Fibroblast of skin of left biceps (primary cell): ENCODE measurements at places on chromosomes 1 and 21.

- no peak for DNase-seq
Measured at GRCh38 chr1:248111157-248111556, 16.2 kb downstream of the OR2L13 start.

GRCh38 chr1:41241749-41242341, at the start of gene SCMH1:
TSS of gene SCMH1 (minus strand) at chr1:41242306. CDS start at chr1:41186133, 56,173 bp downstream.
- DNase-seq: no peak

DNA sequence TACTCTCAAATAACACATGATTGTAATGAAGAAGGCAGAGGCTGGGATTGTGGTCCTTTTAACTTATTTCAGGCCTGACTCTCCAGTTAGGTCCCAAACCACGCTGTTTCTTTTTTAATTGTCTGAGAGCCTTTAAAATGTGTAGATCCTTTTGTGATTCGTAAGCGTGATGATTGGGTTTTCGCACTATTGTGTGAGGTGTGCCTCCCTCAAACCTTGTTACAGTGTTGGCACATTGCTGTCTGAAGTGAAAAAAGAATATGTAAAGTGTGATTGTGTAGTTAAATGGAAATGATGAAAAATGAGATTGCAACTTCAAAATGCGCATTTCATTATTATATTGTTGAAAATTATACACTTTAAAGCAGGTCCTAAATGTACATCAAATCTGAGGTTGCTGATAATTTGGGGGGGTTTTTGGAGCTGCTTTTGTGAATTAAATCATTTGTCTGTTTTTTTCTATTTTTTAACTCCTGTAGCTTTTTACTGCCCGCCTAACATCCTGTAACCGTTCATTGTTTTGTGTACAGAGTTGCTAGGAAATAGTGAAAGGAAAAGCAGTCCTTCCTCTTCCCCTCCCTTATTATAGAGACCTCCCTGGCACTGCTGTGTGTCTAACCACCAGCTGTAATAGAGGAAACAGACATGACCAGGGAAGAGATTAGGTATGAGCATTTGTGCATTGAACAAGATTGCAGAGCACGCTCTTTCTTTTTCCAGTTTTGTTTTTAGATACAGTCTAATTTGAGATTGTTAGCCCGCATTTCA, 43.3 kb downstream of the IARS2 start:
- DNase-seq: no peak

DNA sequence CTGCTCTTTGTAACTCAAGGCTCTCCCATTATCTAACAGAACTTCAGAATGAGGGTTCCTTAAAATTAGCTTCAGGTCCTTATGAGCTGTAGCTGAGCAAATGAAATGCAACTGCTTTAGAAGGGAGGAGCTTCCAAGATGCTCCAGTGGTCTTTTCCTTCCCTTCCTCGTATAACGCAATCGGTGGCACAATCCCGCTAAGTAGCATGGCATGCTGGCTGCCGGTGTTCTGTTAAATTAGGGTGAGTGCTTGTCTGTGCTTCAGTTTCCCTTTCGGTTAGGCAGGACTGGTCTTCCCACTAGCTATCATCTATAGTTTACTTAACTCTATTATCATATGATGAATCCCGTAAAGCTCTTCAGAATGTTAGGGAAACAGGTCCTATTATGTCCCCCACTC, 917 bp downstream of the KIAA0040 start:
- no peak for DNase-seq

DNA sequence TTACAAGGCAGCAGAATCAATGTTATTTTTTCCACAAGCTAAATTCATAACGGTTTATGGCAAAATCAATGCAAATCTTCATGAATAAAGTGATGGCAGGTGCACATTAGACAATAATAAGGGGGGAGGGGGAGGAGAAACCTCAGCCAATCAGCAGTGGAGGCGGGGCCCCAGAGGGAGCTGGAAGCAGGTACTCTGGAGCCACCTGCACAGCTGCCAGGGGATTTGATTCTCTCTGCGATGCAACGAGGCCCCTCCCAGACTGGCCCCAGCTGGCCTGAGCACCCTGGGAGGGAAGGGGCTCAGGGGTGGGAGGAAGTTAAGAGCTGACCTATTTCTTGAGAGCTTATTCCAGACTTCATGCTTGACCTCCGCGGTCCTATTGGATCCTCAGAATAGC, 127.8 kb upstream of the IGSF21 start:
- no peak for DNase-seq

DNA sequence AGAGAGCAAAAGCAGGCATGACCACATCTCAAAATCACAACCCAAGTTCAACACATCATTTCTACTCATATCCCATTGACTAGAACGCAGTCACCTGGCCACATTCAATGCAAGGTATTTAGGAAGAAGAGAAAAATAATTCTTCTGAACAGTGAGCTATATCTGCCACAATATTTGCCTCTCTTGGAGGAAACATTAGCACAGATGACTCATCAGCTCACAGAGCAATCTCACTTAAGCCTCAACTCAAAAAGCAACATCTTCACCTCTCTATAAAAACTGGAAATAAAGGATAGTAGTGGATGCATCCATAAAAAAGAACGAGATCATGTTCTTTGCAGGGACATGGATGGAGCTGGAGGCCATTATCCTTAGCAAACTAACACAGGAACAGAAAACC, 143.9 kb upstream of the FMN2 start:
- DNase-seq: no peak

- no peak for DNase-seq
Measured at GRCh38 chr1:181846681-181847080, 214.8 kb downstream of the ZNF648 start.

GRCh38 chr1:208302699-208303238, 58.6 kb upstream of the PLXNA2 start:
- DNase-seq: no peak

GRCh38 chr1:160451119-160451858, 50.9 kb downstream of the VANGL2 start:
- no peak for DNase-seq
